ENCODE measurements at places on chromosomes 1 and 21.

- DNase-seq = peak; percentile 27
Measured at GRCh38 chr1:85544689-85545215, 35.8 kb upstream of the CCN1 start.

DNA sequence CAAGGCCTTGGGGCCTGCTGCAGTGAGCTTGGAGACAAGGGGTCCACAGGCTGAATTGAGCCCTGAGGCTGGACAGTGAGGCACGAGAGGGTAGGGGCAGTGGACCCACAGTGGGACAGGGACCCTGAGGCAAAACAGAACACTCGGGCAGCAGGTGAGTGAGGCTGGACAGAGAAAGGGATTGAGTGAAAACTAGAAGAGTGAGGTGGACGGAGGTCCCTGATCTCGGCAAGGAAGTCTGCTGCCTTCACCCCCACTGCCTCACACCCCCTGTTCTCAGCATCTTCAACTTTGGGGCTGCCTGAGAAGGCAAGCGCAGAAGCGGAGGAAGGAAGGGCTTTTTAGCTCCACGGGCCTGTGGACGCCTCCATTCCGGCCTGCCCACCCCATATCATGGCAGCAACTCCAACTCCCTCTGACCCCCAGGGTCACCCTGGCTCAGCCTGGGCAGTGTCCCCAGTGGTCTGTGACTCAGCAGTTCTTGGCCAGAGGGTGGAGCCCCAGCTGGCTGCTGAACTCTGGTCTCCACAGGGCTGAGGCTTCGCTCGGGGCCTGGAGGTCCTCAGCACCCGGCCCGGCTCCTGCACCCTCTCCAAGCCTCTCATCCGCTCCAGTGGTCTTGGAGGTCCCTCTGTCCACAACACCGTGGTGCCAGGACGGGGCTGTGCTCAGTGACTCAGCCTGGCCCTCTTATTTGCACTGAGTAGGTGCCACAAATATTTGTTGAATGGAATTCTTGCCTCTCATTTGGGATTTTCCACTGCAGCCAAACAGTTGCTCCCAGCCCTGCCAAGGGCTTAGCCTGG is 60.0 kb upstream of the EPS8L3 start:
- DNase-seq = peak; percentile 5

- no peak for DNase-seq
Measured at GRCh38 chr1:94596260-94596659, 54.7 kb upstream of the F3 start.

DNA sequence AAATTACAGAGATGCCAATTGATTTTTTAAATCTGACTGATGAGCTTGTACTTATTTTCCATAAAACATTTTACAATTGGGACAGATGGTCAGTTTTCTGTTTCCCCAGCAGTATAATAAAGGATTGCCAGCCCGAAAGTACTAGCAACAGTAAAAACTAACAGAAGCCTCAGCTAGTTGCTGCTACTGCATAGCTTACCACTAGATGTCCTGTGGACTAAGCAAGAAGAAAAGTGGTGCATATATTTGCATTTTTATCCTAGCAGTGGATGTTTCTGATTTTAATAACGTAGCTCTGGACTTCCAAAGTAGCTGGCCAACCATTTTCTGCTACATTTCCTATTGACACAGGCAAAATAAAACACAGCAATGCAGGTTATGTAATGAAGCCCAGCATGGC is 241.5 kb downstream of the BARHL2 start:
- DNase-seq = no peak

DNA sequence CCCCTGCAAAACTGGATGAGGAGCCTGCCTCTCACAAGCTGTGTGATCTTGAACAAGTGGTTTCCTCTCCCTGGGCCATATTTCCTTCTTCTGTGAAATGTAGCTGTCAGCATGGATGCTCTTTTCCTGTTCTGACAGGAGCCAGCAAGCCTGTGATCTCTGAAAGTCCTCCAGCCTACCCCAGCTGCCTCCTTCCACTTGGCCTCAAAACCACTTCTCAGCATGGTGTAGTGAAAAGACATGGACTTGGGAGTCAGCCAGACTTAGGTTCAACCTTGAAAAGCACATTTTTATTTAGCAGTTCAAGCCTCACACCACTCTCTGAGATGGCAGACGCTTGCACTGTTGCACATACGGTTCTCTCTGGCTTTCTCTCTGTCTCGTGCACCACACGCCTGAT is 292.9 kb upstream of the DUSP10 start:
- no peak for DNase-seq

GRCh38 chr1:17109892-17110554 is 9.2 kb downstream of the PADI2 start:
- peak; percentile 18 for DNase-seq

- no peak for DNase-seq
Measured at GRCh38 chr1:203395751-203396150, 44.8 kb upstream of the FMOD start.

- DNase-seq = no peak
Measured at GRCh38 chr1:54309631-54310366, 96.4 kb downstream of the SSBP3 start.

GRCh38 chr1:32241001-32241763 is 5.8 kb upstream of the FAM167B start:
- no peak for DNase-seq

GRCh38 chr21:36928960-36929359 is 37.5 kb downstream of the HLCS start:
- DNase-seq = no peak

DNA sequence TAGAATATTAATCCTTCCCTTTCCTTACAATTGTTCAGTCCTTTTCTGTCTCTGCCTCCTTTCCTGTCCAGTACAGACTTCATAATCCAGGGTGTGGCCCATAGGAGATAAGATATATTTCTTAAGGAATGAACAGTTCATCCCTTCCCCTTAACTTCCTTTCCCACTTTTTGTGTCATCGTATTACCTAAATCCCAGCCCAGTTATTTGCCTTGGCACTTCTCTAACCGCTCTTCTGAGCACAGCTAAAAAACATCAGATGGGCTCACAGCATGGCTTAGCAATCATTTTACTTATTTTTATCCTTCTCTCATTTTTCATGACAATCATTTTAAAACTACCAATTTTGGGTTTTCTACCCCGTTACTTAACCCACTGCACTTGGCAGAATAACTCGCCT is 39.6 kb downstream of the F3 start:
- DNase-seq = no peak

Data from LoVo (cell line).